Fibroblast of lung (primary cell): ENCODE measurements at places on chromosomes 1 and 21. TPM values are rescaled to one million over a fixed set of nuclear protein-coding genes. Genes with fewer than 3 reads are reported as not detected.

KLHDC7A gene
- not detected in 2 replicates for total RNA-seq

HES3 gene
- total RNA-seq, result not detected in 2 replicates

TINAGL1 gene
- 3.0 and 3.3 TPM in 2 replicates for total RNA-seq

ELF3 gene
- 0.17 TPM in 1 of 2 replicates, not detected in the other for total RNA-seq

DNA sequence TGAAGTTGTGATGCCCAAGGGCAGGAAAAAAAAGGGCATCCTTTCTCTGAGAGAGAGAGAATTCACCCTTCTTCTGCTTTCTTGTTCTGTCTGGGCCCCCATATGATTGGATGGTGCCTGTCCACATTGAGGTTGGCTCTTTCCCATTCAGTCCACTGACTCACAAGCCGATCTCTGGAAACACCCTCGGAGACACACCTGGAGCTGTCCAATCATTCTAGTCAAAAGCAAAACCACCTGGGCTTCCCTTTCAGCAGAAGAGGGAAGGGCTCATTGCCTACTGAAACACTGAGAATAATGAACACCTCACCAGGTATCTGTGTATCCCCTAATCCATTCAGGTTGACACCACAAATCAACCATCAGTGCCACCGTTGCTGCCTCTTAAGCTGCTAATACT, 103.7 kb upstream of the GNG12 start:
- peak; percentile 34 for DNase-seq
- no peak overlapping the region for H3K27ac ChIP-seq
- H3K36me3 ChIP-seq, result no peaks in the 10 kb centered on the region
- H3K27me3 ChIP-seq, result no peaks in the 10 kb centered on the region

DNA sequence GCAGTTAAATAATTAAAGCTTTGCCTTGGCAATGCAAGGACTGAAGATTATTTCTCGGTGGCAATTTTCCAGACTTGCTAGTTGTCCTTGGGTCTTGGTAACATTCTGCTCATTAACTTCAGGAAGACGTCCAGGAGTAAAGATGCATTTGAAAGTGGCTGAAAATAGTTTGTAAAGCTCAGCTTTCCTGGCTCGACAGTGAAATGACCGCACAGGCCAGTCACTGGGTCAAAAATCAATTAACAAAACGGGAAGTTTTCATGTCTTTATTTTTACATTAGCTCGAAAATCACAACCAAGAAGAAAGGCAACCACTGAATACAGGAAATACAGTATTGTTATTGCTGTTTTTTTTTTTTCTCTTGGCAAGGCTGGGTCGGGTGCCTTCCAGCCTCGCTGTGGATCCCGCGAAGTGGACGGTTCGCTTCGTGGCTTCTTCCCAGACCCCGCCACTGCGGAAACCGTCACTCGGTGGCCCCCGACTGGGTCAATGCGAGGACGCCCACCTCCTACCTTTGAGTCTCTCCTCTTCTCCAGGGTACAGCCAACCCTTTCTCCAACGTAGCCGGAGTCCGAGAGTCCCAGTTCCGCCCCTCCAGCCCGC, 479 bp upstream of the SNX7 start:
- peak overlapping the region; percentile 58 for H3K4me3 ChIP-seq
- H3K36me3 ChIP-seq, result no peaks in the 10 kb centered on the region
- H3K4me1 ChIP-seq, result no peaks in the 10 kb centered on the region
- DNase-seq, result peak; percentile 21
- H3K27me3 ChIP-seq, result no peaks in the 10 kb centered on the region

GRCh38 chr1:171472183-171472647, 13.1 kb upstream of the PRRC2C start:
- no peak overlapping the region for H3K27ac ChIP-seq
- H3K27me3 ChIP-seq, result no peaks in the 10 kb centered on the region
- no peak for DNase-seq
- H3K36me3 ChIP-seq, result no peaks in the 10 kb centered on the region

BEND5 gene
- 0.77 TPM in 1 of 2 replicates, not detected in the other for total RNA-seq

TFF2 gene
- total RNA-seq, result not detected in 2 replicates

- no peaks in the 10 kb centered on the region for H3K27me3 ChIP-seq
- no peaks in the 10 kb centered on the region for H3K36me3 ChIP-seq
- no peaks in the 10 kb centered on the region for H3K4me1 ChIP-seq
- no peak for DNase-seq
- no peak overlapping the region for H3K27ac ChIP-seq
- no peak overlapping the region for H3K4me3 ChIP-seq
Observed at GRCh38 chr1:157025385-157025784, 20.2 kb downstream of the ARHGEF11 start.

- peaks cover 21% of the 10 kb centered on the region for H3K4me1 ChIP-seq
- no peaks in the 10 kb centered on the region for H3K27me3 ChIP-seq
- H3K36me3 ChIP-seq, result peaks cover 13% of the 10 kb centered on the region
- H3K27ac ChIP-seq, result no peak overlapping the region
- DNase-seq, result no peak
Observed at GRCh38 chr1:150557065-150557600, 7.9 kb downstream of the ADAMTSL4 start.

- H3K36me3 ChIP-seq, result no peaks in the 10 kb centered on the region
- DNase-seq, result peak; percentile 12
- no peak overlapping the region for H3K4me3 ChIP-seq
- no peaks in the 10 kb centered on the region for H3K4me1 ChIP-seq
- no peaks in the 10 kb centered on the region for H3K27me3 ChIP-seq
Observed at GRCh38 chr1:238672262-238672661, 714.1 kb upstream of the CHRM3 start.

GRCh38 chr21:42194863-42195262, 24.1 kb upstream of the ABCG1 start:
- no peaks in the 10 kb centered on the region for H3K4me1 ChIP-seq
- H3K27ac ChIP-seq, result no peak overlapping the region
- no peak overlapping the region for H3K4me3 ChIP-seq
- DNase-seq, result no peak
- no peaks in the 10 kb centered on the region for H3K36me3 ChIP-seq
- peaks cover 4% of the 10 kb centered on the region for H3K27me3 ChIP-seq

DNA sequence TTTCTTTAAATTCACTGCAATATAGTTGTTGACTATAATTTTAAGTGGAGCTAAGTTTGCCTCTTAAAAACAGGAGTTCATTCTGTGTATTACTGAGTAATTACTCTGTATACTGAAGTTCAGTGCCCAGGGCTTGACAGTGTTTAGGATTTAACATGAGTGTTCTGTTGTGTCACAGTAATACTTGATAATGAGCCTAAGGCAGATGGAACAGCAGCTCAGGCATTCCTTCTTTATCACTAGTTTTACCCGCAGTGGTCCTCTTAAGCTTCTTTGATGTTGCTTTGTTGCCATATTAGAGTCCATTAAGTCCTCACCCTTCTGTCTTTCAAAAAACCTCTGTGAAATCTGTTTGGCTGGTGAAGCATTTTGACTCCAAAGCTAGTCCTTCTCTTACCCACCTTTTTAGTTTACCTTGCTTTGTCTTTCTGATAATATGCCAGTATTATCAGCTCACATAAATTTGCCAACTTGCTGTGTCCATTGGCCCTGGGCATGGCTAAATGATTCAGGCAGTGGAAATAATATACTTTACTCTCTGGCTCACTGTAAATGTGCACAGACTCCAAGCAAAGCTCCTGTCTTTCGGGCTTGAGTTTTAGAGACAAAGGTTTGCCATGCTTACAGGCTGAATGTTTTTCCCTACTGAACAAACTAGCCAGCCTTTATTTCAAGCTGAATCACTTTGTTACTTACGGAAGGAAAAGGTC, 17.7 kb downstream of the HIPK1 start:
- H3K27ac ChIP-seq, result no peak overlapping the region
- no peaks in the 10 kb centered on the region for H3K27me3 ChIP-seq
- H3K4me3 ChIP-seq, result no peak overlapping the region
- DNase-seq, result peak; percentile 36
- H3K36me3 ChIP-seq, result no peaks in the 10 kb centered on the region
- no peaks in the 10 kb centered on the region for H3K4me1 ChIP-seq

- DNase-seq, result no peak
- no peak overlapping the region for H3K4me3 ChIP-seq
- no peaks in the 10 kb centered on the region for H3K27me3 ChIP-seq
- H3K27ac ChIP-seq, result no peak overlapping the region
- no peaks in the 10 kb centered on the region for H3K4me1 ChIP-seq
- H3K36me3 ChIP-seq, result no peaks in the 10 kb centered on the region
Observed at GRCh38 chr1:211903490-211904245, 73.1 kb upstream of the LPGAT1 start.

SEMA4A gene
- total RNA-seq, result 0.77 and 0.99 TPM in 2 replicates

- no peaks in the 10 kb centered on the region for H3K36me3 ChIP-seq
- no peak overlapping the region for H3K27ac ChIP-seq
- no peaks in the 10 kb centered on the region for H3K27me3 ChIP-seq
- H3K4me1 ChIP-seq, result no peaks in the 10 kb centered on the region
- no peak overlapping the region for H3K4me3 ChIP-seq
Observed at GRCh38 chr1:40853113-40853884, 8.9 kb downstream of the CITED4 start.

GRCh38 chr21:35506352-35506751, 457.2 kb upstream of the RUNX1 start:
- H3K36me3 ChIP-seq, result no peaks in the 10 kb centered on the region
- no peak overlapping the region for H3K4me3 ChIP-seq
- no peak overlapping the region for H3K27ac ChIP-seq

CASZ1 gene
- total RNA-seq, result 0.50 TPM in 1 of 2 replicates, not detected in the other

- no peaks in the 10 kb centered on the region for H3K4me1 ChIP-seq
- no peaks in the 10 kb centered on the region for H3K27me3 ChIP-seq
- H3K4me3 ChIP-seq, result no peak overlapping the region
- H3K27ac ChIP-seq, result no peak overlapping the region
- no peaks in the 10 kb centered on the region for H3K36me3 ChIP-seq
Observed at GRCh38 chr1:99239690-99240089, 24.6 kb upstream of the PLPPR4 start.

OLFM3 gene
- not detected in 2 replicates for total RNA-seq

RNF187 gene
- total RNA-seq, result 89.5 and 123 TPM in 2 replicates

GRCh38 chr1:4652631-4653327, 1.6 kb upstream of the AJAP1 start:
- no peak overlapping the region for H3K27ac ChIP-seq
- H3K4me3 ChIP-seq, result no peak overlapping the region
- no peak for DNase-seq
- no peaks in the 10 kb centered on the region for H3K27me3 ChIP-seq
- H3K36me3 ChIP-seq, result no peaks in the 10 kb centered on the region
- no peaks in the 10 kb centered on the region for H3K4me1 ChIP-seq

RPS8 gene
- 1,373 and 1,913 TPM in 2 replicates for total RNA-seq

SDE2 gene
- 24.7 and 25.8 TPM in 2 replicates for total RNA-seq

- H3K4me3 ChIP-seq, result peak overlapping the region; percentile 81
- peak overlapping the region; percentile 93 for H3K27ac ChIP-seq
- H3K36me3 ChIP-seq, result no peaks in the 10 kb centered on the region
- no peak for DNase-seq
- no peaks in the 10 kb centered on the region for H3K27me3 ChIP-seq
Observed at GRCh38 chr1:3898994-3899753, 898 bp downstream of the C1orf174 start.

- no peak overlapping the region for H3K27ac ChIP-seq
- no peak for DNase-seq
- no peak overlapping the region for H3K4me3 ChIP-seq
- H3K27me3 ChIP-seq, result no peaks in the 10 kb centered on the region
- no peaks in the 10 kb centered on the region for H3K36me3 ChIP-seq
Observed at GRCh38 chr1:209057901-209058300, 525.6 kb upstream of the CAMK1G start.

ITLN2 gene
- total RNA-seq, result not detected in 2 replicates

GRCh38 chr1:109640285-109640865, 15.5 kb upstream of the GSTM4 start:
- H3K27ac ChIP-seq, result no peak overlapping the region
- DNase-seq, result peak; percentile 66
- H3K27me3 ChIP-seq, result no peaks in the 10 kb centered on the region

TENT5C gene
- total RNA-seq, result 6.2 and 8.1 TPM in 2 replicates

DNA sequence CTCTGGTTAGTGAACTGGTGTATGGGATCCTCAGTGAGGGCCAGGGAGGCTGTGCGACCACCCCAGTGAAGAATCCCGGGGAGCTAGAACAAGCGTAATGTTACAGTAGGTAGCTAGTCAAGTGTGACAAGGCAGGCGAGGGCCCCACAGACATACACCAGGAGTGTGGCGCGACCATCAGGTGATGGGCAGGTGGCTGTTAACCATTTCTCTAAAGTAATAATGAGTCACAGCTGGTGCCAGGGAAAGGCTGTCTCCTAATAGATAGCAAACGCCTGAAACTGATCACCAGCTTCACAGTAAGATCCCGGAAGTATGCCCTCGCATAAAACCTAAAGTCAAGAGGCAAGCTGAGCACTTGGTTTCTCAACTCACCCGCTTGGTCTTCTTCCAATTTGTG, 40.5 kb upstream of the TARBP1 start:
- no peak overlapping the region for H3K4me3 ChIP-seq
- H3K27ac ChIP-seq, result no peak overlapping the region
- no peaks in the 10 kb centered on the region for H3K27me3 ChIP-seq
- peaks cover 16% of the 10 kb centered on the region for H3K4me1 ChIP-seq
- no peaks in the 10 kb centered on the region for H3K36me3 ChIP-seq
- no peak for DNase-seq

LMOD1 gene
- 20.5 and 36.3 TPM in 2 replicates for total RNA-seq

- DNase-seq, result no peak
- H3K27ac ChIP-seq, result no peak overlapping the region
- no peak overlapping the region for H3K4me3 ChIP-seq
- H3K36me3 ChIP-seq, result peaks cover 41% of the 10 kb centered on the region
- no peaks in the 10 kb centered on the region for H3K4me1 ChIP-seq
- H3K27me3 ChIP-seq, result no peaks in the 10 kb centered on the region
Observed at GRCh38 chr21:46220847-46221246, 7.7 kb downstream of the LSS start.
